Naive thymus-derived CD8-positive, alpha-beta T cell (primary cell): ENCODE measurements at places on chromosomes 4 and X. TPM values are rescaled to one million over a fixed set of nuclear protein-coding genes. Genes with fewer than 3 reads are reported as not detected.

Gene NRK
- not detected for total RNA-seq

Gene RAI2
- total RNA-seq: 3.2 TPM

Gene NIPAL1
- total RNA-seq: 2.5 TPM

Gene CENPI
- 1.3 TPM for total RNA-seq

Gene GABRE
- total RNA-seq: not detected

Gene ZNF141
- 69.4 TPM for total RNA-seq

DNA sequence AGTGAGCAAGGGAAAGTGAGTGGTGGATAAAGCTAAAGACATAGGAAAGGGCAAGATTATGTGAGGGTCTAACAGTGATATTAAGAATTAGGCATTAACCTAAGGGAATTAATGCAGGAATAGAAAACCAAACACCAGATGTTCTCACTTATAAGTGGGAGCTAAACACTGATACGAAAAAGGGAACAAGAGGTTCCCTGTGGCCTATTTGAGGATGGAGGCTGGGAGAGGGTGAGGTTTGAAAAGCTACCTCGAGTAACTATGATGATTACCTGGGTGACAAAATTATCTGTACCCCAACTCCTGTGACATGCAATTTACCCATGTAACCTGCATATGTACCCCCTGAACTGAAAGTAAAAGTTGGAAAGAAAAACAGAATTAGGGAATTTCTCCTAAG is 79.0 kb downstream of the ANXA3 start:
- DNase-seq: no peak

- no peak for DNase-seq
Observed at GRCh38 chr4:168502861-168503260, 6.0 kb downstream of the PALLD start.

DNA sequence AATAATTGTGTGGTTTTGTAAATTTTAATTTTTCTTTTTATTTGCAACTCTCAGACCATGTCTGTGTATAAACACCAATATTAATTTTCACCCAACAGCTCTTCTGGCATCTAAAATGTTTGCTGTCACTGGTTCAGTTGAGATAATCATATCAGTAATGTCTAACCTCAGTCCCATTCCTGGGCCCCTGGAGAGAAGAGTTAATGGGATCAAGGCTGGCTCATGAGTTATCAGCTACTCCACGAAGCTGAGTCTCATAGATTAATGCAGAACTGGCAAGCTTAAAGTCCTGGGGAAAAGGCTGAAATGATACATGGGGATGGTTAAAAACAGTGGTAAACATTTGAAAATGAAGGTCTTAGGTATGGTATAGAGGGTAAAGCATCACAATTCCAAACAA is 28.4 kb upstream of the TSPAN5 start:
- DNase-seq: no peak

GRCh38 chr4:67052814-67053675 is 492.3 kb downstream of the CENPC start:
- no peak for DNase-seq

- no peak for DNase-seq
Observed at GRCh38 chr4:116752027-116752426, 333.3 kb downstream of the TRAM1L1 start.

- no peak for DNase-seq
Observed at GRCh38 chr4:84529169-84529751, 30.2 kb upstream of the NKX6-1 start.

DNA sequence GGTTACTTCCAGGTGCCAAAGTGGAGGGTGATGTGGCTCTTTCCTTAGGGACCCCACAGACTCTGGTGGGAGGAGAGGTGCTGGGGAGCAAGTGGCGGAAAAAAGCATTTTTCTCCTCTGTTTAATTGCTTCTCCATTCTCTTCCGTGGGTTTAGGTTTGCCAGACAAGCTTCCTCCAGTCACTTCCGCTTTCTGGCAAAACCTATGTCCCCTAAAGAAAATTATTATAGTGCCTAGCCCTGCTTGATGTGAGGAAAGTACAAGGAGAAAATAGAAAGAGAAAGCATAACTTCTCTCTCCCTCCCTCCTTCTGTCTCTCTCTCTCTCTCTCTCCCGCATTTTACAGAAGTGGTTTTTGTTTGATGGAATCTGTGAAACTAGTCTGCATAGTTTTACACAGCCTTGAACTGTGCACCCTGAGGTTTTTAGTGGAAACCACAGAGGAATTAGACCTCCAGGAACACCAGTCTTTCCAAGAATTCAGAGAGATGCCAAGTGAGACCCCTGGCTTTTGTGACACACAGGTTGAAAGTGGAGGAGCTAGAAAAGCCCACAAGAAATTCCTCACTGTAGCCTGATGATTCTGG is 231.1 kb upstream of the ANXA3 start:
- no peak for DNase-seq

- DNase-seq: no peak
Observed at GRCh38 chr4:13322681-13323101, 161.4 kb downstream of the RAB28 start.

DNA sequence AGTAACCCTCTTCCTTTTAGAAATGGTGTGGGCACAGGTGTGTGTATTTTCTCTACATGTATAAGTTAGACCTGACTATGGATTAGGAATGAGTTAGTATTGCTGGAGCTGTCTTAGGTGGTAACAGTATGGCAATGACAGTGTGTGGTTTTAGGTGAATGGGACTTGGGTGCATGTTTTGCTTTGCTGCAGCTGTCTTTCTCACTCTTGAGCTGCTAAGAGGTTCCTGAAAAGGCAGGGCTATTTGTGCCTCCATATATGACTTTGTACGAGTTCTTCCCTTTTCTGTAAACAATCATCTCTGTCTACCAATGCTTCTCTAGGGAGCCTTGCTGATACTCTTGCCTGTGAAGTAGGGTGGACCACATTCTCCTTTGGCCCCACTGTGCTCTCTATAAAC is 234.8 kb upstream of the HHIP start:
- no peak for DNase-seq

GRCh38 chr4:108166441-108167315 is 2.1 kb downstream of the LEF1 start:
- peak; percentile 72 for DNase-seq

- DNase-seq: no peak
Observed at GRCh38 chr4:153248641-153249198, 44.5 kb downstream of the TRIM2 start.

DNA sequence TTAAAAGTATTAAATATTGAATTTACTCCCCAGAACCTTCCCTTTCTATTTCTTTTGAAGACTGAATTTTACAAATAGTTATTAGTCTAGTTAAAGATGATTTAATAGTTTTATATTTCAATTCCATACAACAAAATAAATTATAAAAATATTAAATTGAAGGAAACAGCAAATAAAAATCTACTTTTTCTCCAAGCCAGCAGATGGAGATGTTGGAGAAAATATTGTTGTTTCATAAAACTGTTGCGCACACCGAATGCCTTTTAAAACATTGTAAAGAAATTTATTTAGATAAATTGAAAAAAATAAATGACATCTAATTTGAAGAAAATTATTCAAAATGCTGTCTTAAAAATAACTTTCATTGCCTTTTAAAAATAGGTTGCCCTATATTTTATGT is 5.5 kb downstream of the GRIA2 start:
- DNase-seq: no peak

- DNase-seq: no peak
Observed at GRCh38 chrX:12245650-12246645, 107.7 kb downstream of the FRMPD4 start.

DNA sequence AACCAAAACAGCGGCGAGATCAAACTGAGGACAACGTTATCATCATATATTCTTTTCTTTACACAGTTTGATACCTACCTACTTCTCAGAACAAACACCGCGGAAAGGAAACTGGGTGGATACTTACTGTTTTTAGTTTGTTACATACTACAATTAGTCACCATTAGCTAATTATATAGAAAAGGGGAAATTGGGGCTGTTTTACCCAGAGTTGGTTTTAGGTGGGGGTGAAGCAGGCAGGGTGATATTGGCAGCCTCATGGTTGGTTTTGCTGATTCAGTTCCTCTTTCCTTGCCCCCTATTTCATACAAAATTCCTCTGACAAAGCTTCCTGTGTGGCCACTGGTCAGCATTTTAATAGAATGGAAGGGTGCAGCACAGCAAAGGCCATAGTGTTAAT is 77.8 kb downstream of the SORBS2 start:
- no peak for DNase-seq

- no peak for DNase-seq
Observed at GRCh38 chr4:76441881-76442280, 6.9 kb downstream of the SHROOM3 start.

DNA sequence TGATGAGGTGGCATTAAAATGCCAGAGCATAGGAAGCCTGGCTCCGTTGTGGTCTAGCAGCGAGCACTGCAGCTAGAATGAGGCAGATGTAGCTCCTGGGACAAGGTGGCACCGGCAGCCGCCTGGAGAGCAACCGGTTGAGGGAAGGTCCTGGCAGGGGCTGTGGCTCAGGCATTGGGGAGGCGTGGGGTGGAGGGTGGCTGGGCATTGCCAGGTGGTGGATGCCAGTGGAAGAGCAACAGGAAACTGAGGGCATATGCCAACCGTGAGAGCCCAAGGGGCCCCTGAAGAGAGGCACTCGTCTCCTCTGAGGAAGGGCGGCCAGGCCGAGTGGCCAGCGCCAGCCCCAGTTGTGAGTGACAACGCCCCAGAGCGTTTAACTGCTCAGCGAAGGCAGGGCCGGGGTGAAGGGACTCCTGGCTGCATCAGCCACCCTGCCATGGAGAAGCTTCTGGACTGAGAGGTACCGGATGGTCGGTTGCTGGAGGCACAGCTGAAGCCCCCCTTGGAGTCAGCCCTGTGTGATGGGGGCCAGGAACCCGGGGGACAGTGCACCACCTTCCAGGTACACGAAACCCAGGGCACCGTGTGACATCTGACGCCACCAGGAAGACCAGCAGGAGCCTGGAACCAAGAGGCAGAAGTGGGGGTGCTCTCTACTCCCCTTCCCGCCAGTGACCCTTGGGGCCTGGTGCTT is 13.2 kb upstream of the PDE6B start:
- no peak for DNase-seq

DNA sequence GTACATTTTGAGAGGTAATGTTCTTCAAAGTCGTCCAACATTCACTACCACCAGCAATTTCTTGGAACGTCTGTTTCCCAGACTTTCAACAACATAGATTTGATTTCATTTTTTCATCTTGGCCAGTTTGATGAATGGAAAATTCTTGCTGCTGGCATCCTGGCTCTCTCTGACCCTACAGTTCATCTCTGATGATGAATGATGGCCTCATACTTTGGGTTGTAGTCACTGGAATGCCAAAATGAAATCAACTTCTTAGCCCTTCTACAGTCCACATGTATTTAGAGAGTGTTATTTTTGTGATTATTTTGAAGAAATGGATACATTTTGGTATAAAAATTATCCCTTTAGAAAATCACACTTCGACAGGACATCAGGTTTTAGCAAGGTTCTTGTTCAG is 8.8 kb downstream of the CHST7 start:
- DNase-seq: no peak

DNA sequence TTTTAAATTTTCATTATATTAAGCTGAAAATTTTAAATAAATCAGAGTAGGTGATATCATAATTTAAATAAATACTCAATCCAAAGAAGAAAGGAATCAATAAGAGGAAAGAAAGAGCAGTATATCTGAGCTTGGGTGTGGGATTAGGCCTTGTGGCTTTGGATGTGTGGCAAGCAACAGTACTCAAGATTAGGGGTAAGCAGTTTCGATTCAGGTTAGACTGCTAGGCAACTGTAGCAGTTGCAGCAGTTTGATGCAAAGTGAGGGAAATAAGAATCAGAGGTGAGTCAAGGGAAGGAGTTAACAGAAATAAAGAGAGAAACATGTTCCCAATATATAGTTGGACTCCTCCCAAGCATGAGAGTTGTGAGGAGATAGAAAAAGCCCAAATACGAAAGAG is 599.6 kb upstream of the KLHL4 start:
- DNase-seq: no peak

DNA sequence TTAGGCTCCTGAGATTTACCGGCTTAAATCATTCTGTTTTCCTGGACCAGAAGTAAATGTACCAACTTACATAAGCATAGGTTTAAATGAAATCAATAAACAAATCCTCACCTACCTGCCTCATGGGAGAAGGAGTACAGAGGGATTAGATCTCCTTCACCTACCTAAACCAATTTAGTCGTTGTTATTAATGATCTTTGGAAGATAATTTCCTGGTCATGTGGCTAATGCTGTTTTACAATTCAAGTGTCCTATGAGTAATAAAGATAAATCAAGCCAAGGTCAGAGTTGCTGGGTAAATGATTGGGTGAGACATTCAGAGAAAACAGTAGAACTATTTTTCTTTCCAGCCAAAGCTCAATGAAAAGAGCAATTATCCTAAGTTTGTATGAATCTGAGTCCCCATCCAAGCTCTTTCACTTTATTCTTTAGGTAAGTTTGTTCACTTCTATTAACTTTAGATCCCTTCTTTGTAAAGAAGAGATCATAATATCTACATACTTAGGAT is 423.0 kb upstream of the FAM241A start:
- DNase-seq: no peak

GRCh38 chr4:1056671-1057402 is 45.4 kb downstream of the FGFRL1 start:
- DNase-seq: no peak

DNA sequence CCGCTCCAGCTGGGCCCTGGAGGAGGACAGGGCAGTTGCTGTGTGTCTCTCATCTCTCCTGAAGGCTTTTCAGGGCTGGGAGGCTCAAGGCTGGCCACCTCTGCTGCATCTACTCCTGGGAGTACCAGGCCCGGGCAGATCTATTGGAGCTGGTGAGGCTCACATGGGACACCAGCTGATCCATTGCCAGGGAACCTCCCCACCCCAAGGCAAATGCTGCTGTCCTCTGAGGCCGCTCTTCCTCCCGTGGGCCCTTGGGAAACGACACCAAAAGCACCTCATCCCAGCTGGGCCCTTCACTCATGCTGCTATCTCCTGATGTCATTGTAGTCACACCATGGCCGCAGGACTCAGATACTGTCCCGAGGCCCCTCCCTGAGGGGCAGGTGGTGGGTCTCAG is 3.6 kb downstream of the UBL4A start:
- DNase-seq: no peak

DNA sequence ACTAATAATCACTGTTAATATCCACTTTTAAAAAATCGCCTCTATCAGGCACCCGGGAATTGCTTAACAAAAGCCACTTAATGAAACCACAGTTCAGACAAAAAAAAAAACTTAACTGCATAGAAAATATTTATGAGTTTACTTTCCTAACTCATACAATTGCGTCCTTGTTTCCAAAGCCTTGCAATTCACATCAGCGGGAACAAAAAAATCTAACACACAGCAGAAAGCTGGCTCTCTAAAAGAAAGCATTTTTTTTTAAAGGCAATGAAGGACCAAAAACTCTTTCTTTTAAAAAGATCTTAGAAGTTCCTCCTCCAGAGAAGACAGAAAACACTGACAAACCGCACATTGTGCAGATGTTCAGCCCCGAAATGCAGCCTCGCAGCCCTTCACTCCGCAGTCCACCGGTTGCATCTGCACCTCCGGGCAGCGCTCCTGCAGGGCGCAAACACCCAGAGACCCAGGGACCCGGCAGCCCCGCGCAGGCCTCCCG is 812 bp downstream of the FAT1 start:
- DNase-seq: no peak

GRCh38 chrX:42085836-42086235 is 162.5 kb upstream of the CASK start:
- no peak for DNase-seq
